ENCODE measurements at places on chromosomes 11 and 22.

- DNase-seq = no peak
Measured at GRCh38 chr11:106233191-106233590, 155.7 kb downstream of the AASDHPPT start.

DNA sequence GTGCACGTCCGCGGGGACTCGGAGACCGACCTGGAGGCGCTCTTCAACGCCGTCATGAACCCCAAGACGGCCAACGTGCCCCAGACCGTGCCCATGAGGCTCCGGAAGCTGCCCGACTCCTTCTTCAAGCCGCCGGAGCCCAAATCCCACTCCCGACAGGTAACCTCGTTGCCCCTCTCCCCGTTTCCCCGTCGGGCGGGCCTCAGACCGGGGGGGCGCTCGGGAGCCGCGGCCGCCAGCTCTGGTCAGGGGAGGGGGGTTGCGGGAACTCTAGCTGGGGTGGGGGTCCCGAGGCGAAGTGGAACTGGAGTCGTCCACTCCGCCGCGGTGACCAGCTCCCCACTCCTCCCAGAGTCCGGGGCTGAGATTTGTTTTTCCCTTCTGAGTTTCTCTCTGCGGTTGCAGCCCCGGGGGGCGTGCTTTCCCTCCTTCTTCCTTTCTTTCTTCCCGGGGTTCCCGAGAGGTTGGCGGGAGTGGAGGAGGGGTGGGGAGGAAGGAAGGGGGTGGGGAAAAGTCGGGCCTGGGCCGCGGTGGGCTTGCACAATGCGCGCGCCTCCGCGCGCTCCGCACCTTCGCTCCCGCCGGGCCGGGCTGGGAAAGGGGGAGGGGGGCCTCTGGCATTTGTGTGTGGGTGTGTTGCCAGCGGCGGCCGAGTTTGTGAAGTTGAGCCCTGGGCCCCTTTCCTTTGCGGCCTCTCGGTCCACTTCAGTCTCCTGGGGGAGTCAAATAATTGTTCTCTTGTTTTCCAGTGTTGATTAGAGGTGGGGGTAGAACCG is 952 bp downstream of the YAP1 start:
- DNase-seq = no peak

DNA sequence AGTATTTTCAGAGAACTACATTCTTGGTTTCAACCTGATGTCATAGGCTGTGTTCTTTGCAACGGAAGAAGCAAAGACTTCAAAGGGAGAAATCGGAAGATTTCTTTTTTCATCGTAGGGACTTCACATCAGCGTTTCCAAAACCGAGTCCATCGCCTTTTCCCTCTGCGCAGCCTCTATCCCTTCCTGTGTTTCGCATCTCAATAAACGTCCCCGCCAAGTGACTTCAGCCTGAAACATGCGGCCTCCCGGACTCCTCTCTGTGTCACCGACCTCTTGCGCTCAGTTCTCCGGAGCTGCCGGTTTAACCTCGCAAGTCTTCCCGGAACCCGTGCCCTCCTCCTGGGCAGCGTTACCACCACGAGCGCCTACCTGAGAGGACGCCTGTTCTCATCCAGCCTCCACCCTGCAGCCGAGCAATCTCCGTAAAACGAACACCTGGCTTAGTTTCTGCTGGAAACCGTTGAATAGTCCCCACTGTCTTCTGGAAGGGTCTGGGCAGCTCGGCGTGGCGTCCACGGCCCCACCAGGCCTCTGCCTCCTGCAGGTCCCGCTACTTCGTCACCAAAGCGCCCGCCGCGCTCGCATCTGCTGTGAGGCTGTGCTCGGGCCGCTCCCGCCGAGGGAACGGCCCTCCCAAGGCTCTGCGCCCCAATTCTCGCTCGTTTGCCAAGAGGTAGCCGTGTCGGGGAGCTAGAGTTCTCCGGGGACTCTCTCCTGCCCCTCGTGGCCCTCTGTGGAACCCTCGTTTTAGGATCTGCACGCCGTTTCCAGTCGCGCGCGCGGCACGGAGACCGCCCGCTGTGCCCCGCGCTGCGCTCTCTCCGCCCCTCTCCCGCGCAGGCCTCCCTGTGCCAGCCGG is at the start of gene GLB1L3:
Gene GLB1L3, plus strand, starts transcription at position 846 of the 862 bp plus-strand sequence. CDS start 362 bp downstream, outside the sequence.
- peak; percentile 75 for DNase-seq

GRCh38 chr22:34851918-34852662 is 213.9 kb upstream of the ISX start:
- no peak for DNase-seq

DNA sequence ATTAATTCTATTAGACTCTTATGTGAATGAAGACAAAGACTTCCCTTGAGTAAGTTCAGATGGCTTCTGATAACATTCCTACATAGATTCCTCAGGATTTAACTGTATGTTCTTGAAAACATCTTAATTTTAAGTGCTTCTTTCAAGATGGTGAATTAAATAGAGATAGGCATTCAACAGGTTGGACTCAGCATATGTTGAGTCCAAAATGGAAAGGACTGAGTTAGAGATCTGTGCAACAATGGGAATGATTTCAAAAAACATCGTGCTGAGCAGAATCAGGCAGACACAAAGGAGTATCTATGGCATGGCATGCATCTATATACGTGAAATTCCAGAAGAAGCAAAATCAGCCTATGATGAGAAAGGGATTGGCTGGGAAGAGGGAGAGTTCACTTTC is 36.2 kb downstream of the ZNF195 start:
- no peak for DNase-seq

DNA sequence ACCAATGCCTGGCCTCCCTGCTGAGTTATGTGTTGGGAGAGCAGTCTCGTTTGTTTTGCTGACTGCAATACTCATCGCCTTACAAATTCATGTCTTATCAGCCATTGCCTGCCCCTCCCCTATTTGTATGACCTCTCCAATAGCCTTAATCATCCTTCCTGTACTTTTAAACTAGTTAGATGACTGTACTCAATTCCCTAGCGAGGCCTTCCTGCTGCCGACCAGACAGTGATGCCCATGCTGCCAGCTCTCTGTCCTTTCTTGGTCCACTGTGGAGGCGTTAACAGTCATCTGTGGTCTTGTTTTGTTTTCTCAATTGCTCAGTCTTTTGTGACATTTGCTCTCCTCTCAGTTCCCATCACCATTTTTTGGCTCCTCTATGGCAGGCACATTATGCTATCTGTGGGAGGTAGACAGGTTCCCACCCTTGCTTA is 20.3 kb upstream of the YPEL1 start:
- DNase-seq = no peak

- DNase-seq = no peak
Measured at GRCh38 chr11:116466801-116467200, 306.0 kb downstream of the BUD13 start.

DNA sequence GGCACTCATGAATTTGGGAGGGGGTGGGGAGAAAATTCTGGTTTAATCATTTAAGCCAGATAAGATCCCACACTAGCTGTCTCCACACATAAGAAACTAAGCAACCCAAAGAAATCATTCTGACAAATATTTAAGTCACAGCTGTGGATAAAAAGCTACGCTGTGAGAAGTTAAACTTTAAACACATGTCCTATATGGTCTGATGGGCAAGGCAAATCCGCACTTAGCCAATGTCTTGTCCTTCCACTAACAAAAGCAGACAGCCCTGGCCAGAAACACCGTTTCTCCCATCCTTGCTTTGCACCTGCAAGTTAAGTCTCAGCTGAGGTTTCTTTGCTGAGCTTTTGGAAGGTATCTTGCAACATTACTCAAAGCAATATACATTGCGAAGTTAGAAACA is 68.0 kb downstream of the ETS1 start:
- DNase-seq = no peak

DNA sequence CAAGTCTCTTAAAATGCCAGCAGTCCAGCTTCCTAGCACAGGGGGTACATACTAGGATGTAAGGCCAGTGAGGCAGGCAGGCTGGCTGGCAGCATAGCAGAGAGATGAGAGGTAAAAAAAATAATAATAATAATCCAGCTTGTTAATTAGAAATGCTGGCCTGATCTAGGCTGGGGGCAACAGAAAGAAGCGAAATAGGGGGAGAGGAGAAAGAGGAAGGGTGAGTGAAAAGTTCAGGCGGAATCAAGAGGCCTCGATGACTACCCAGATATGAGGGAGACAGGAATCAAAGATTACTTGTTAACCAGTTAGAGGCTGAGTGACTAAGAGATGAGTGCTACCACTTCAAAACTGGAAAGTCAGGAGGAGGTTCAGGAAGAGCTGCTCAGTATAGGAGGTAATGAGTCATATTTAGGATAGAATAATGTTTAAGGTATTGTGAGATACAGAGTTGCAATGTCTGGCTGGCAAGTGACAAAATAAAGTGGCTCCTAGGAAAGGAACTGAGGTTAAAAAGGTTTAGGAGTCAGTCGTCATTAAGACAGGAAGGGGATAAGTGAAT is 2.8 kb downstream of the ALKBH8 start:
- DNase-seq = no peak

DNA sequence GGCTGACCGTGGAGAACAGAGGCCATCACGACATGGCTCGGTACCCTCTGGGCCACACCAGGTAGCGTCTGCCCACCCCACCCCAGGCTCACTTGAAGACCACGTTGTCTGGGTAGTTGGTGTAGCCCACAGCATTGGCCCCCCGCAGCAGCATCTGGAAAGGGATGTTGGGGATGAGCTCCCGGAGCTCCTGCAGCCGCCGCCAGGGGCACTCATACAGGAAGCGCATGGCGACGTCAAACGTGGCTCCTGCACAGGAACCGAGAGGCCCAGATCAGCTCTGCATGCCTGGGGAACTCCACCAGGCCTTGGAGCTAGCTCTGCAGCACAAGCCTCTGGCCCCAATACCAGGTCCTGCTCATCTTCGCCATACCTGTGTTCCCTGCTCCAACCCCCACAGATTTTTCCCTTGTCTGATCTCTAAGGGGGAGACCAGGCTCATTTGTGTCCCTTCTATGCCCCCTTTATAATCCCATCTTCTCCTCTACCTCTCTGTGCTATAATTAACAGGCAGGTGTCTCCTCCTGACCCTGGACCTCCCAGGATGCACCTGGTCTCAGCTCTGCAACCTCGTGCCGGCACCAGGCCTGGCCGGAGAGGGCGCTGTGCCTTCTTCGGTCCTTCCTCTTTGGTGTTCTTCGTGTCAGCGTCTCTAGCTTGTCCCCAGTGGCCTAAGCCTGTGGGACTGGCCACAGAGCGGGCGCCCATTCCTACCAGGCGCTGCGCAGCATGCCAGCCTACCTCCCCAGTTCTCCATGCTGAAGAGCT is 5.0 kb upstream of the LRFN4 start:
- DNase-seq = no peak

- no peak for DNase-seq
Measured at GRCh38 chr11:61907871-61908729, 9.3 kb downstream of the RAB3IL1 start.

- DNase-seq = no peak
Measured at GRCh38 chr11:69545976-69546617, 64.6 kb downstream of the LINC01488 start.

GRCh38 chr11:75254326-75254725 is 13.8 kb downstream of the TPBGL start:
- no peak for DNase-seq

DNA sequence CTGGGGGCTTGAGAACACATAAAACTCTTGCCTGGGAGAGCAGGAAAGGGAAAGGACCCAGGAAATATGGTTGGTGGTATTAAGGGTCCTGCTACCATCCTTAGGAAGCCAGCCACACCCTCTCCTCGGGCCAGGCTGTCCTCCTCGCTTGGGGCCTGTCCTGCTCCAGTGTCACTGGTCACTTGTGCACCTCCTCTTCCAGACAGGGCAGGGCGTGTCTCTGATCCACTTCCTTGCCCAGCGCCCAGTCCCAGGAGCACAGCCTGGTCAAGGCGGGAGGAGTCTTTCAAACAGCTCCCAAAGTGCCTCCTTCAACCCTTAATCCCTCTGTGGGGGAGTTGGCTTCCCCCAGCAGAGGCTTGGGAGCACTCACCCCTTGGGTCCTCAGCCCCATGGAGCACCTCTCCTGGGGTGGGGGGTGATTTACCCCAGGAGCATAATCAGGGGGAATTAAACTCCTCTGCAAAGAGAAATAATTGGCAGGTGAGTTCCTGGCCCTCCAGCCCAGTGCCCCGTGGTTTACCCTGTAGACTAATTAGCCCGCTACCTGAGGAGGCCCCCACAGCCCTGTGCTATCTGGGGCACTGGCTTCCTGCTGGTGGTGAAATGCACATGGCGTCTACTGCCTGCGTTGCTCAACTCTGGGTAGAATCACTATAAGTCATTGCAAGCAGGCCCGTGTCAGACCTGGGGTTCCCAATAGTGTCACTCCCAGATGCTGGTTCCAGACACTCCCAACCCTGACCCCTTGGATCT is 8.0 kb downstream of the TMPRSS6 start:
- no peak for DNase-seq

DNA sequence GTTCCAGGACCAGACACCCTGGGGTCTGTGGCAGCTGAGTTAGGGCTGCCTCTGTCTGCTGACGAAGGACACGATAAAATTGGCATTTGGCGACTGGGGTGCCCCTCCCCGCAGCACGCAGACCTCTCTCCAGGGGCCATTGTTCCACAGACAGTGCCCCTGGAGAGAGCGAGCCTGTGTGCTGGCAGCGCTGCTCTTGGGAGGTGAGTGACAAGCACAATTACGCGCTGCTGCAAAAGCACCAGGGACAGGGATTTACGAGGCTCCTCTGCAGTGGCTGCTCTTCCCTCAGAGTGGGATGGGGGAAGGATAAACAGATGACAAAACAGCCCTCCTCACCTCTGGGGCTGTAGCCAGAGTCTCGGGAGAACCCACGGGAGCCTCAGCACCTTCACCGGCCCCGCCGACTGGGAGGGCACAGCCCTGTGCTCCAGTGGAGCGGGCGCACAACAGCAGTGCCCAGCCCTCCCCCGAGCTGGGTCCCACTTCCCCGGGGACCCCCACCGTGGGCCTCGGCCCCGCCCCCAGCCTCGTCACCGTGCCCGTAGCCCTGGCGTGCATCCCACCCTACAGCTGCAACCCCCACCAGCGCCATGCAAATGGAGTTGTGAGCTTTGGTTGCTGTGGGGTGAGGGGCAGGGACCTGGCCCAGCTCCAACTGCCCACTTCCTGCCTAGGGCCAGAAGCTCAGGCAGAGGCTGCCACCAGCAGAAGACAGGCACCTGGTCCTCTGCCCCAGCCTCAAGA is 19.6 kb downstream of the CHID1 start:
- DNase-seq = no peak

All from CD4-positive, alpha-beta T cell treated with Interleukin-15 for 4 hours (primary cell).